Osteoblast (primary cell): ENCODE measurements at places on chromosomes 3 and 15. TPM values are rescaled to one million over a fixed set of nuclear protein-coding genes. Genes with fewer than 3 reads are reported as not detected.

Gene ROPN1
- not detected in 2 replicates for total RNA-seq

Gene POPDC2
- total RNA-seq: 1.1 and 1.8 TPM in 2 replicates

Gene ETV5
- 42.3 and 44.5 TPM in 2 replicates for total RNA-seq

Gene C2CD4B
- not detected in 2 replicates for total RNA-seq

Gene PLSCR4
- 54.6 and 77.8 TPM in 2 replicates for total RNA-seq

Gene NANOGP8
- total RNA-seq: under 0.01 and 1.2 TPM in 2 replicates

Gene POLQ
- 1.4 and 1.5 TPM in 2 replicates for total RNA-seq

Gene AADACL2
- total RNA-seq: not detected in 2 replicates

Gene TMIE
- under 0.01 TPM in 2 replicates for total RNA-seq

Gene GRK7
- total RNA-seq: not detected in 2 replicates

Gene ATP13A5
- total RNA-seq: not detected in 2 replicates

Gene MORC1
- total RNA-seq: not detected in 2 replicates

Gene PFN2
- total RNA-seq: 183 and 204 TPM in 2 replicates

Gene MFSD1
- 170 and 183 TPM in 2 replicates for total RNA-seq

Gene GPR62
- under 0.01 TPM in 1 of 2 replicates, not detected in the other for total RNA-seq

Gene PML
- total RNA-seq: 46.7 and 50.7 TPM in 2 replicates

Gene C3orf49
- not detected in 2 replicates for total RNA-seq

Gene HSPBAP1
- 13.8 and 16.2 TPM in 2 replicates for total RNA-seq

Gene HEG1
- total RNA-seq: 114 and 117 TPM in 2 replicates

Gene ACVR2B
- 2.9 and 3.6 TPM in 2 replicates for total RNA-seq

Gene PRSS50
- total RNA-seq: not detected in 2 replicates

Gene SPINK8
- not detected in 2 replicates for total RNA-seq
